Activated CD8-positive, alpha-beta memory T cell treated with anti-CD3 and anti-CD28 coated beads, Interleukin-2, amount 50 U/mL, for 4 hours (primary cell): ENCODE measurements at places on chromosomes 12 and 14.

DNA sequence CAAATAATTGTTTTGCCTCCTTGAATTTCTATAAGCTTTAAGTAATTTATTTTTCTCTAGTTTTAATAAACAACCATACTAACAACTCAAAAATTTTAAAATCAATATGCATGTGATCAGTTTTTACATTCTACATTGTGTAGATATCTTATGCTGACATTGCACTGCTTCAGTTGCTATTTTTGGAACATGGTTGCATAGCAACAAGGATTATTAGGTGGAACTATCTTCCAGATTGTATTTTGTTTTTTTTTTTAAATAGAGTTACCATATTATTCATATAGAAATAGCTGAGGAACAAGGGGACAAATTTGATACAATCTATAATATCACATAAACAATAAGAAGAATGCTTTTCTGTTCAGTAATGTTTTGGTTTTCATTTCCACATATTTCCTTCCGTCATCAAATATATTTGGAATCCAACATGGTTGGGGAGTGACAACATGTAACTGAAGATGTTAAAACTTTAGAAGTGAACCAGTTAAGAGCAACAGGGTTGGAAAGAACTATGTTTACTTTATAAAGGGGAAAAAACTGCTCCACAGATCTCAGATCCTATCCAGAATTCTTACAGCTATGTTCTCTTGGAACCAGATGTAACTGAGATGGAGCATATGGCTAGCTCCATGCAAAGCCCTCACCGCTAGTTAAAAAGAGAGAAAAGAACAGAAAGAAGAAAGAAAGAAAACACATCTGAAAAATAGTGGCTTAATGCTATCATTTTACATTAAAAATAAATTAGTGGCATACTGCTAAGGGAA lies 235.5 kb downstream of the NELL2 start:
- DNase-seq: no peak

DNA sequence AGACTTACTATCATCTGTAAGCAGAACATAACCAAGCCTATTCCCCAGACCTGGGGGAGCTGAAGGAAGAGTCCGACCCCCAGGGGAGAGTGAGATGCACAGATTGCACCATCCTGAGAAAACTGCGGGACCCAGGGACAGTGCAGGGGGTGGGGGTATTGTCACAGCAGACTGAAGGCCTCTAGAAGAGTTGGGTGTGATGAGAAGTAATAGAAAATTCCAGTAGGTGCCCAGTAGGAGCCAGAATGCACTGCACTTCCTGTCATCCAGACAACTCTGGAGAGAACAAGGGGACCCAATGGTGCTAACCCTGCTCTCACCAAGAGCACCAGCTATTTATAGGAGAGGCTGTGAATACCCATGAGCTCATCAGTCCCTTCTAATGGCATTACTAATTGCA lies 190.1 kb downstream of the BCL11B start:
- DNase-seq: no peak

DNA sequence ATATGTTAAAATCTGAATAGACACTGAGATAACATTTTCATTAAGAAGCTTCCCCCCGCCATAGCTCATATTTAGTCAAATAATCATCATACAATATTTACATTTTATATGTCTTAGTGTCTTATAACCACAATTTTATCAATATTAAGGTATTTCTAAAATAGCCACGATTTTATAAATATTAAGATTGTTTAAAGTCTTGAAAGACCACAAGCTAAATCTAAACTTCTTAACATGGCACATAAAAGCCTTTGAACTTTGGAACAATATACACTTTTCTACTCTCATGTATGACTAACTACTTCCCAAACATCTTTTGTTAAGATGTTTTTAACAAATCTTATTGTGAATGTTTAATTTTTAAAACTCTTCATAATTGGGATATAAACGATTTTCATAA lies 6.5 kb downstream of the USP44 start:
- DNase-seq: no peak

- no peak for DNase-seq
Observed at GRCh38 chr12:33529031-33529430, 89.4 kb upstream of the SYT10 start.

DNA sequence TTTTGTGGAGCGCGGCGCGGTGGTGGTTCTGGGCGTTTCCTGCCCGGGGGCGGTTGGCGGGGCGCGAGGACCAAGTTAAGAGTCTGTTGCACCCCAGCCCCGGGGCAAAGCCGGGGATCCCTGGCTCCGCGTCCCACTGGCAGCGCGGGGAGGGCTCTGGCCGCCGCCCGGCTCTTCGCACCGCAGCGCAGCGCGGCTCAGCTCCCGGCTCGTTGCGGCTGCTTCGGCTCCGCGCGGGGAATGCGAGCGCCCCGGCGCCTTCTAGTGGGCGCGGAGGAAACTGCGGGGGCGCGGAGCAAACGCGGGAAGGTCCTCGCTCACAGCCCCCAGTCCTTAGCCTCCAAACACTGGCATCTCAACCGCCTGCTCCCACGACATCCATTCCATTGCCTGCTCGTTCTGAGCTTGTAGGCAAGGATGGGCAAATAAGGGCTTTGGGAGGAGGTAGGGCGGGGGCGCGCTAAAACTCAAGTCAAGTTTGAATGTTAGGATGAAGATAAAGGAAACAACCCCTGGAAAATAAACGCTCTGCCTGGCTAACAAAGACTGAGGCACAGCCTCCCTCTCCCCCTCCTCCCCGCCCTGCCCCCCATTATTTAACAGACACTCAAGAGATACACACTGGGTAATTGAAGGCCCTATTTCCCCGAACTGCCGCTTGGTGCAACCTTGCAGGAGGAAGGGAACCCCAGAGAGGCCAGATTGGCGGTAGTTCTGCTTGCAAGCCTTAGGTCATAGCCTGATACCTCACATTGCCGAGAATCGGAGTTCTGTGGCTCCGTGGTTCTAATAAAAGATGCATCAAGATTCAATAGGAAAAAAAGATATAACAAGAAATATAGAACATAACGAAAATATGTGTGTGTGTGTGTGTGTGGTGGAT lies at the start of gene B4GALNT1:
Gene B4GALNT1, minus strand, starts transcription at position 244 of the 883 bp plus-strand sequence. CDS start 1,069 bp downstream, outside the sequence.
- DNase-seq: peak; percentile 71

- DNase-seq: no peak
Observed at GRCh38 chr14:38496092-38496491, 240.2 kb upstream of the CLEC14A start.

- no peak for DNase-seq
Observed at GRCh38 chr12:129961091-129961490, 57.3 kb upstream of the TMEM132D start.

DNA sequence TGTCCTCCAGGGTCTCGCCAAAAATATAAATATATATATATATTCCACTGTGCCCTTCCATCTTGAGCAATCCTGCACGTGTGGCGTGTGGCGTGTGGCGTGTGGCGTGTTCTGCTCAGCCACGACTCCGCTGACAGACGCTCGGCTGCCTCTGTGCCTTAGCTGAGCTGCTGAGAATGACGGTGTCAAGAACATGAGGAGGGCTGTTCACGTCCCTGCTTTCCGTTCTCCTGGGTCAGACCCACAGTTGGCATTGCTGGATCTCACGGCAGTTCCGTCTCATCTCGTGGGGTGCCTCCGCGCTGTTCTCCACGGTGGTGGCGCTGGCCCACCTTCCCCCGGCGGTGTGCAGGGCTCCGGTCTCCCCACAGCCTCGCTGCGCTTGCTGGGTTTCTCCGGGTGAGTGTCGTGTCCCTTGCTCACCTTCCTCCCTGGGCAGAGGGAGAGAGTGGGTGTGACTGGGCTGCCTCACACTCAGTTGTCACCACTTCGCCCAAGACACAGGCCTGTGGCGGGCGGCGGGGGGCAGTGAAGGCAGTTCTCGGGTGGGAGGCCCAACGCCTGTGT lies 9.4 kb downstream of the GPR132 start:
- no peak for DNase-seq

- DNase-seq: no peak
Observed at GRCh38 chr14:79695307-79695706, 516.0 kb downstream of the DIO2 start.

GRCh38 chr12:113030875-113031525 lies 25.5 kb upstream of the DTX1 start:
- DNase-seq: no peak

DNA sequence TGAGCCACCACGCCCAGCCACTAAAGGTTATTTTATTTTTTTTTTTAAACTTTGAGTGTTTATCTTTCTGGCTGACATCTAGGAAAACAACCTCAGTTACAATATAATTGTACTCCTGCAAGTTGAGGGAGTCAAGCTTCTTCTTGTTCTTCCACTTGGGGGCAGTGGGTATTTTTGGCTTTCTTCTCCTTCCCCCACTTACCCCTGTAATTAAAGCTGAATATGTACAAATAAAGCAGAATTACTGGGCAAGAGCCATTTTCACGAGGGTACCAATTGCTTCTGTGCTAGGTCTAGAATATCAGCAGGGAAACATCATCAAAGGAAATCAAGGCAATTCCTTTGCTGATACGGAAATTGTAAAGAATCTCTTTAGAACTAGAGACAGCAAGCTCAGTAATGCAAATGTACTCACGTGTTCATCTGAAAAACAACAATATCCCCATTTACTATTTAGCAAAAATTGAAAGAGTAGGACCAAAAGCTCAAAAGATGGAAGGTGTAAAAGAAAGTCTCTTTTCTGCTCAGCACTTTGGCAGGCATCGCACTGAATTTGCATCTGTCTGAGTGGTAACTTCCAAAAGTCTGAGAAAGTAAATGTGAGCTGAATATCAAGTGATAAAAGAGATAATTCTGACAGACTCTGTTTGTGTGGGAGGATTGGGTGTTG lies 72.8 kb downstream of the TAOK3 start:
- DNase-seq: no peak

- no peak for DNase-seq
Observed at GRCh38 chr14:93153121-93153520, 31.6 kb downstream of the MOAP1 start.

- peak; percentile 29 for DNase-seq
Observed at GRCh38 chr12:110846615-110847566, at the start of gene CCDC63. CCDC63 (plus strand) TSS chr12:110846987; CDS start chr12:110852955, 5,968 bp downstream.

- DNase-seq: no peak
Observed at GRCh38 chr14:54549862-54550261, 17.1 kb upstream of the SAMD4A start.

DNA sequence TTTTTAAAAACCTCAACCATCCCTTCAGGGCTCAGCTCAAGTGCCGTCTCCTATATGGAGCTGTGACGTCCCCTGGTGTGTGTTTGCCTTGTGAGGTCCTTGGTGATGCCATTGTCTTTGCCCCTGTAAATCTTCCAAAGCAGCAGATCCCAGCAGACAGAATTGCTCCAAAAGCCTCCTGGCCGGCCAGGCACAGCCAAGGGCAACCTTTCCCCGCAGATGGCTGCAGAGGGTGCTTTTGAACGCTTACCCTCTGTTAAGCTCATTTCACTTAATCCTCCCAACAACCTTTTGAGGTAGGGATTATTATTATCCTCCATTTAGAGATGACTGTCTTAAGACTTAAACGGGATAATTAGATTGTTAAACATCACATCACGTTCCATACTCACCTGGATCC lies 51.4 kb downstream of the RFX4 start:
- no peak for DNase-seq

DNA sequence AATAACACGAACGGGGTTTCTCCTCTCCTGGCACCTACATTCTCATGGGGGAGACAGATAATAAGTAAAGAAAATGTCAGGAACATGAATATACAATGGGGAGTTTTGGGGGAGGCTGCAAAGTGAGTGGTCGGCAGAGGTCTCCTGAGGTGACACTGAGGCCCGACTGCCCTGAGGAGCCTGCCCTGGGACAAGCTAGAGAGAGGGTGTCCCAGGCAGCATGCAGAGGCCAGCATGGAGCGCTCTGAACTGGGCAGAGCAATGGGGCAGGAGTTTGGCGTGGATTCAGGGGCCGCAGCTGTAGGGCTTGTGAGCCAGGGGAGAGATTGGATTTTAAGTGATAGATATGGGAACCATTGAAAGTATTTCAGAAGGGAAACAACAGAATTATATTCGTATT lies 320.5 kb downstream of the CACNA1C start:
- no peak for DNase-seq

DNA sequence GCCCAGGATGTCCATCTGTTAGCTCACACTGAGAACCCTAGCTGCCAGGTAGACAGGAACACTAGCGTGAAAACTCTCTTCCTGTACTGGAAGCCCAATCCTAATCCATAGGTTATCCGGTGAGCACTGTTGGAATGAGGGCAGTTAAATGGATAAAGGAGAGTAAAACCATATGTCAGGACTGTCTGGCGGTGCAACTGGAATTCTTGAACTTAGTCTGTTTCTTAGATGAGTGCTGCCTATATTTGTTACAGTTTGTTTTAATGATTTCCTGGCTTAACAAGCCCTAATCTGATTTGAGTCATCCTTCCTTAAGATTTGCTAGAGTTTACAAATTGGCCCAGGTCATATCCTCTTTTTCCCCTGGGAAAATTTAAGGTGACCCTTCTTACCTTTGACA lies 104.7 kb downstream of the ANO4 start:
- DNase-seq: no peak

- peak; percentile 26 for DNase-seq
Observed at GRCh38 chr14:92439537-92440344, 73.8 kb upstream of the RIN3 start.

DNA sequence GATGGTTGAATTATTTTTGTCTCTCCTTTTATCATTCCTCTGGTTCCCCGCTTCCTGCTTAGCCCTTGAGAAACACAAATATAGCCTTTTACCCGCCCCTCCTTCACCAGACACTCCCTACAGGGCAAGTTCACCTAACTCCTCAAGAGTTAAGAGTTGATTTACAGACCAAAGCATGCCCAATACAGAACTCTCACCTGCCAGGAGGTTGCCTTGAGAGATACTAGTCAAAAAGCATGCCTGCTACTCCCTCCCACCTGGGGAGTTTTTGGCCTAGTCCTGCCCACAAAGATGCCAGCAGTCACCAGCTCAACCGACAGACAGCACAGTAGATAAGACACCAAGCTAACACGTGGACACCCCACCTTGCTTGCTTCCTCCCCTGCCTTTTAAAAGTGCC lies 11.2 kb downstream of the LGMN start:
- no peak for DNase-seq

DNA sequence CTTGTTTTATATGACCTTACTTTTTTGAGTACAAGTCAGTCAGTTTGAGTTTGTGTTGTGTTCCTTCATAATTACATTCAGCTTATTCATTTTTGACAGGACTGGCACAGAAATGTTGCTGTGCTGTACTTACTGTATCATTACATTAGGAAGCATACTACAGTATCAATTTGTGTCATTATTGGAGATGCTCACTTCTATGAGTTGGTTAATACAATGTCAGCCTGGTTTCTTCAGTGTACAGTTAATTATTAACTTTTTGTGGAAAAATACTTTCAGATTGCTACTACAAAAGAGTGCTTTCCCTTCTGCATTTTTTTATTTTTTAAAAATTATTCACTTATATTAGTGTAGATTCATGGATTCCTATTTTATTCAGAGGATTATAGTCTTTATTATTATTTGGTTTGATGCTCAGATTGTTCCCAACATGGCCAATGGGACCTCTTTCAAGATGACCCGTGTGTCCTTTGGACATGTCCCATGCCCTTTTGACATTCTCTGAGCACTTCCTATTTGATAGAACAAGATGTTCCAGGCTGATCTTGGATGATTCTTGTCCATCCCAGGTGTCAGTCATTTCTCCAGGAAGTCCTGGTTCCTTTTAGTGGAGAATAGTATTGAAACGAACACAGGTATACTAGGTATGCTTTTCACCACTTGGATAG lies 66.6 kb downstream of the MON2 start:
- no peak for DNase-seq
